Stimulated activated CD8-positive, alpha-beta memory T cell treated with anti-CD3 and anti-CD28 coated beads, Interleukin-12 subunit alpha, Interleukin-12 subunit beta, amount 100 ng/mL, for 1 hour (primary cell): ENCODE measurements at places on chromosomes 13 and 19.
A peak's percentile ranks its signal among the peaks of the same experiment; 100 is the strongest.

- DNase-seq: no peak
These were observed 322.8 kb upstream of the EDNRB start for GRCh38 chr13:78241278-78241919.

GRCh38 chr13:96214824-96215445 is 125.0 kb downstream of the HS6ST3 start:
- DNase-seq: no peak

GRCh38 chr13:20093951-20094350 is 66.9 kb downstream of the GJA3 start:
- no peak for DNase-seq

DNA sequence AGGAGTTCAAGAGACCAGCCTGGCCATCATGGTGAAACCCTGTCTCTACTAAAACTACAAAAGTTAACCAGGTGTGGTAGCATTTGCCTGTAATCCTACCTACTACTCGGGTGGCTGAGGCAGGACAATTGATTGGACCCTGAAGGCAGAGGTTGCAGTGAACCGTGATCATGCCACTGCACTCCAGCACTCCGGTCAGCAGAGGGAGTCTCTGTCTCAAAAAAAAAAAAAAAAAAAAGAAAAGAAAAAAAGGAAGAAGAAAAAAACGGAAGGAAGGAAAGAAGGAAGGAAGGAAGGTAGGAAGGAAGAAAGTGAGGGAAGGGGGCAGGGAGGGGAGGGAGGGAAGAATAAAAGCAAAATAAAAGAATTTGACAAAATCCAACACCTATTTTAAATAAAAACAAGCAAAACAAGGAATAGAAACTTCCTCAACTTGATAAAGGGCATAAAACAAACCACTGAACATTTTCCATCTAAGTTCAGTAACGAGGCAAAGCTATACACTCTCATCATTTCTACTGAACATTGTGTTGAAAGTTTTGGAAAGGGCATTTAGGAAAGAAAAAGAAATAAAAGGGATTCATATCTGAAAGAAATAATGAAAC is 411.6 kb upstream of the SLITRK5 start:
- no peak for DNase-seq

DNA sequence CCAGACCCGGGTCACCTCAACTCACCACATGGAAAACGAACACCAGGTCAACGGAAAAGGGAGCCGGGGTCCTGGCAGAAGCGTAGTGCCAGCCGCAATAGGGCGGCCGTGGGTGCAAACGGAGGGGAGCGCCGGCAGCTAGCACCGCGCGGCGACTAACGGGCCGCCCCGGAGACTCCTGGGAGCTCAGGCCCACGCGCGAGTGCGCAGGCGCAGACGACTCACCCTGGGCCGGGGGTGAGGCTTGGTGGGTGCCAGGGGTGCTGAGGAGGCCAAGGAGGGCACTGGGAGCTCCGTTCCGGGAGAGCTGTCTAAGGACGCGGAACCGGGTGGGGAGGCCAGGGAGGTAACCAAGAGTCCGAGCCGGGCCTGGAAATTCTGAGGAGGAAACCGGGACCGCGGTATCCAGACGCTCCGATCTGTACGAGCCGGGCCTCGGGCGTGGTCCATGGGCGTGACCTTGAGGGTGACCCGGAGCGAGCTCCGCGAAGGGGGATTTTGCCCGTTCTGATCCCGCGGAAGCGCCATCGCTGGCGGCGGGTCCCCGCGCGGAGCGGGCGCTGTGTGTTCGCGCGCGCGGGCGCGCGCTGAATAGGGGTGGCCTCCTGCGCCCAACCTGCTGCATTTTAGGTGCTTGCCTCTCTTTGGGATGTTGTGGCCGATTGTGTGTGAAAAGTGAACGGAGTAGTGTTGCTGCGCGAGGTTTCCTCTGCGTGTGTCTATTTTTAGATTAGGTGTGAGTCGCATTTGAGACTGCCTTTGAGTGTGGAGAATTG is at the start of gene ZNF382:
Gene ZNF382, plus strand, starts transcription at position 213 of the 776 bp plus-strand sequence. CDS start 4,602 bp downstream, outside the sequence.
- DNase-seq: peak; percentile 78

GRCh38 chr19:33513424-33513823 is 8.2 kb downstream of the PEPD start:
- no peak for DNase-seq

DNA sequence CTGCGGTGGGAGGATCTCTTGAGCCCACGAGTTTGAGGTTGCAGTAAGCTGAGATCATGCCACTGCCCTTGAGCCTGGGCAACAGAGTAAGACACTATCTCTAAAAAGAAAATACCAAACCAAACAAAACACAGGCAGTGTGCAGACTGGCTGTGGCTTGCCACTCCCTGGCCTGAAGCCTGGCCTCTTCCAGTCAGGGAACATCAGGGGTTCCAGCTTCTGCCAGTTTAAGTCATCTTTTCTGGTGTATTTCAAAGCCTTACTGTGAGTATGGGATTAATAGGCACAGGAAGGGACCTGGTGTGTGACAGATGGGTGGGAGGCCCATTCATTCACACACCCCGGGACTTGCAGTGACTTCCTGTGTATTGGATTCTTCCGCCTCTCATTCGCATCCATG is 27.0 kb upstream of the F2RL3 start:
- DNase-seq: no peak

- DNase-seq: no peak
These were observed 24.7 kb upstream of the SPATA13 start for GRCh38 chr13:24135674-24136300.

GRCh38 chr19:55632463-55632834 is 8.1 kb upstream of the ZNF784 start:
- peak; percentile 83 for DNase-seq

- DNase-seq: no peak
These were observed 264.0 kb downstream of the TBC1D4 start for GRCh38 chr13:75217949-75218348.

- no peak for DNase-seq
These were observed 566 bp downstream of the HMG20B start for GRCh38 chr19:3573162-3573857.

- DNase-seq: no peak
These were observed 16.5 kb downstream of the SLC5A5 start for GRCh38 chr19:17888260-17888659.

DNA sequence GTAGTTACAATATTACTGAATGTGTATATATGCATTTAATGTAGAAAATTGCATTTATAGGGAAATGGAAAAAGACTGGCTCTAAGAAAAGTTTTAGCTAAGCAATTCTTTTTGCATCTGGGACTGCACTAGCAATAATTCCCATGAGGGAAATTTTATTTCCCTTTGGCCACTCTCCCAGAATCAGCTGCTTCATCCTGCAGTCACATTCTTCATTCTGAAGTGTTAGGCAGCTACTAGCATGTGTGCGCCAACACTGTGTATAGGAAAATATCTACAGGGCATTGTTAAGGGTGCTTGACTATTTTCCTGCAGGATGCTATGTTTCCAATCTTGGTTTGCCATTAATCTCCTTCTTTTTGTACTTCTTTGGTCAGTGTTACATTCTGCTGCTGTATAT is 312.8 kb upstream of the PCDH20 start:
- no peak for DNase-seq

- DNase-seq: no peak
These were observed 41.3 kb downstream of the FLT3 start for GRCh38 chr13:28058866-28059613.

- no peak for DNase-seq
These were observed 133.0 kb downstream of the SIPA1L3 start for GRCh38 chr19:38039966-38040365.

DNA sequence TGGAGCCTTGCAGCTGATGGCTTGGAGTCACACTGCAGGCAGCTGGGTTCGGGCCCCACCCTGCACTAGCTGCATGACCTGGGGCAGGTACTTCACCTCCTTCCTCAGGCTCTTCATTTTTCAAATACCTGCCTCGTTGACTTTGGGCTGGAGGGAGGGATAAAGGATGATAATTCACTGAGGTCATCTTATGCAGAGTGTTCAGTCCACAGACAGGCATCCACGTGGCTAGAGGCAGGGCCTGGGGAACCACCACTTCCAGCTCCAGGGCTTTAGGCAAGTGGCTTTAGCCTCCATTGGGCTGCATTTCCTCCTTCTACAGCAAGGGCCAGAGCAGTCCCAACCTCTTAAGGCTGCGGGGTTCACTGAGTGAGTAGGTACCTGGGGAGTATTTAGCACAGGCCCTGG is 84.8 kb downstream of the SIPA1L3 start:
- DNase-seq: no peak

DNA sequence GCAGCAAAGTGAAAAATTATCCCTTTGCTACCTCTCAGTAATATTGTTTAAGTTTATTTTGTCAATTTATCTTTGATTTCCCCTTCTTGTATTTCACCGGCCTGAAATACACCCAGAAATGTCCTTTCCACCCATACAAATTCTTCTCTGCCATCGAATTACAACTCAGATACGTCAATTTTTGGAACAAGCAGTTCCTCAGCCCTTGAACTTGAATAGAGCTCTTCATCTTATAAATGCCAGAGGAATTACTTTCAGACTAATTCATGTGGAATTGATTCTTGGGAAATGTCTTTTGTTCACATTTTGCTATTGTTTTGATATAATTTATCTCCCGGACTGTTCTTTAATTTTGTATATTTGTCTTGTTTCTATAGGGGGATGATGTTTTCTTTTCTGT is 1359.3 kb upstream of the MIR17HG start:
- no peak for DNase-seq

DNA sequence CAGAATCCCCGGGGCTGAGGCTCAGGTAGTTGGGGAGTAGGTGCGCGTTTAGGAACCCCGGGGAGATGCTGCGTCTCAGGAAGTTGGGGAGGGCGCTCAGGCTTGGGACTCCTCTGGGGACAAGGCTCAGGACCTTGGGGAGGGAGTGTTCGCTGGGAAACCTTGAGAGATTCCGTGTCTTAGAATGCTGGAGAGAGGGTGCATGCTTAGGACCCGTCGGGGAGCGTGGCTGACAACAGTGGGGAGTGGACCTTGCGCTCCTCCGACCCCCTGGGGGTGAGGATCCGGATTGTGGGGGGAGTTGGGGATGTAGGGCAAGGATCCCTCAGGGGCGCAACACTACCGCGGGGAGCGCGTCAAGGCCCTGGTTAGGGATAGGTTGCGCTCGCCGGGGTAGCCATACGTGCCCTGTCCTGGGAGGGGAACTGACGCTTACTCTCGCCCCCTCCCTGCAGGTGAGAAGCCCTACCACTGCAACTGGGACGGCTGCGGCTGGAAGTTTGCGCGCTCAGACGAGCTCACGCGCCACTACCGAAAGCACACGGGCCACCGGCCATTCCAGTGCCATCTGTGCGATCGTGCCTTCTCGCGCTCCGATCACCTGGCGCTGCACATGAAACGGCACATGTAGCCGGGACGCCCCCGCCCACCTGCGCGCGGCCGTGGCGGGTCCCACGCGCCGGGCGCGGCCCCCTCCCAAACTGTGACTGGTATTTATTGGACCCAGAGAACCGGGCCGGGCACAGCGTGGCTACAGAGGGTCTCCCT is 2.0 kb downstream of the KLF2 start:
- DNase-seq: no peak

DNA sequence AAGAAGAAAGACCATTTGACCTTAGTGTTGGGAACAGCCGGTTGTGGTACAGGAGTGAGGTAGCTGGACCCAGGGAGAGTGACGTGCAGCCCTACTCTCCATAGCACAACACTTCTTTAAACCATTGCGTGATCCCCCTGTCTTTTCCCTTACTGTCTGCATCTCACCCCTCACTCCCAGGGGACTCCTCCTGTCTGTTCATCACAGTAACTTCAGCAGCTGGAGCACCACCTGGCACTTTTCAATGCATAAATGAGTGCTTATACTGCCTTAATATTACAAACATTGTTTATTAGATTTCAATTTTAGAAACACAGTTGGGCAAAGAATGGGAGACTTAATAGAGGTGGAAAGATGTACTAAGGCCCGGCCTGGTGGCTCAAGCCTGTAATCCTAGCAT is 285.5 kb downstream of the UQCRFS1 start:
- DNase-seq: no peak

DNA sequence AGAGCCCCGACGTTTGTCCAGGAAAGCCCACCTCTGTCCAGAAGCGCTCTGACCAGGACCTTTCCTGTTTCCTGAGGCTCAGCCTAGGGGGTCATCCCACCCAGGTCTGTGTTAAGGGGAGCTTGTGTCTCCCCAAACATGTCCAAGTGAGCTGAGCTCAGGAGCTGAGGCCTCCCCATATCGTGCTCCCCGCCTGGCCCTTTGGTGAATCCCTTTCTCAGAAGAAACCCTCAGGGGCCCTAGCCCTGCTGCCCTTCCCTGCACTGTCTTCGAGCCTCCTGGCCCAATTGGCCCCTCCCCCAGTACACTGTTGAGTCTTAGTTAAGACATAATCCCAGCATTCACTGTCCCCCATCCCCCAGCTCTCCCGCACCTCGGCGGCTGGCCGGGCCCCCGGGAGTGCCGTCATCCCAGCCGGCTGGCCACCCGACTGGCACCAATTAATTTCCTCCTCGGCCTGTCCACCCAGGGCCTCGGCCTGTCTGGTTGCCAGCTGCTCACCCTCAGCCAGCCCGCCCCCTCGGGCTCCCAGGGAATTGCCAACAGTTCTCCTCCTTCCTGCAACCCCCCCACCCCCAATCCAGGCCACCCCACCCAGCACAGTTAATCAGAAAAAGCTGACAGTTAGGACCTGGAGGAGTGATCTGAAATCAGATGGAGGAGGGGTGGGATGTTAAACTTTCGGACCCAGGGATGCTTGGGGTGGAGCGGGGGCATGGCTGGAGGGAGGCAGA is 13.6 kb downstream of the IER2 start:
- no peak for DNase-seq

GRCh38 chr13:76668141-76668540 is 218.1 kb downstream of the KCTD12 start:
- no peak for DNase-seq

DNA sequence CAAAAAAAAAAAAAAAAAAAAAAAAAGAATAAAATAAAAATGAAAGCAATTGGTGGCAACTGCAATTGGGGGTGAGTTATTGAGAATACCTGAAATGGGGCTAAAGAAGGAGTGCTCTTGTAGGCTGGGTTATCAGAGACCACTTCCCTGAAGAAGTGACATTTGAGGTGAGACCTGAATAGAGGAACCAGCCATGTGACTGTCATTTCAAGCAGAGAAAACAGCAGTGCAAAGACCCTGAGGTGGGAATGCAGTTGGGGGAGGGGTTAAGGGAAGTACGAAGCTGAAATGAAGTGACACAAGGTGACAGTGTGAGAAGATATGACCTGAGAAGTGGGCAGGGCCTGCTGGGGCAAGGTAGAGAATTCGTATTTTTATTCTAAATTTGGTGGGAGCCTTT is 4.3 kb upstream of the PALM3 start:
- DNase-seq: no peak

DNA sequence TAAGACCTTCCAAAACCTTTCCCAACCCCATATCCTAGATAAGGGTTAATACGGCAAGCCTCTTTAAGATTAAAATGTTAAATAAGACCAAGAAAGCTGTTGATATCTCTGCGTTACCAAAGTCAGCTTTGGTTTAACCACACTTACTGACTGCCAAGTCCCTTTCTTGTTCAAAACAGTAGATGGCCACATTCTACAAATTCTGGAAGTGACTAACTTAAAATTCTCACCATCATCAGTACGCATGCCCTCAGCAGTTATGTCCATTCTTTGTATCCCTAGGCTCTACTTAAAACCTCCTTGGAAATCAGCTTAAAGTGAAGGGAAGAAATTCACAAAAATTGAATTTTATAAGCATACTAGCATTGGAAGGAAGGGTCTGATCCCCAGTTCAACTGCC is 23.6 kb downstream of the SOHLH2 start:
- no peak for DNase-seq

- no peak for DNase-seq
These were observed at the start of gene ZNF728 for GRCh38 chr19:23002690-23003422. ZNF728 (minus strand) TSS chr19:23003176; CDS start chr19:23003030, 146 bp downstream.

- no peak for DNase-seq
These were observed 54.0 kb downstream of the ALOX5AP start for GRCh38 chr13:30789166-30789862.

- no peak for DNase-seq
These were observed 69.1 kb upstream of the FLT1 start for GRCh38 chr13:28564030-28564429.
